T-cell (primary cell): ENCODE measurements at places on chromosomes 11 and 22.

DNA sequence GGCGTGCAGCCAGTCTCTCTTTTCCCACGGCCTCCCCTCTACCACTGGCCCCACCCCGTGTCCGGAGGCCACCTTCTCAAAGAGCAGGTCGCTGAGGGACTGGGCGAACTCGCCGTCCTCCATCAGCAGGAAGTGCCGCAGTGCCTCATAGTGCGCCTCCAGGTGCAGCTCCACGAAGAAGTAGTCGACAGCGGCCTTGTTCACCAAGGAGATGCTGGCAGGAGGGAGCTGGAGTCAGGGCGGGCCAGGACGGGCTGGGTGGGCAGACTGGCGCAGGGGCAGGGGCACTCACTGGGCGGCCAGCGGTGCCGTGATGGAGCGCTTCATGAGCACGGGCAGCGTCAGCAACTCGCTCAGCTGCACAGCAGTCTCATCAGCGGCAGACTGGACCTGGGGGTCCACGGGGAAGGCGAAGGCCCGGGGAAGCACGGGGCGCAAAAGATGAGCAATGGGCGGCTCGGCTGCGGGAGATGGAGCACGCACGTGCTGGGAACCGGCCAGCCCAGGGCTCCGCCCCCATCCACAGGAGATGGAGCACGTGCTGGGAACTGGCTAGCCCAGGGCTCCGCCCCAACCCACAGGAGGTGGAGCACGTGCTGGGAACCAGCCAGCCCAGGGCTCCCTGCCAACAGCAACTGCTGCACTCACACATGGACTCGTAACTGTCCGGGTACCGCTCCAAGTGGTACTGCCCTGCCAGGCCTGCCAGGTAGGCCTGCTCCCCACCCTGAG lies 18.4 kb downstream of the SELENOO start:
- no peak for DNase-seq

DNA sequence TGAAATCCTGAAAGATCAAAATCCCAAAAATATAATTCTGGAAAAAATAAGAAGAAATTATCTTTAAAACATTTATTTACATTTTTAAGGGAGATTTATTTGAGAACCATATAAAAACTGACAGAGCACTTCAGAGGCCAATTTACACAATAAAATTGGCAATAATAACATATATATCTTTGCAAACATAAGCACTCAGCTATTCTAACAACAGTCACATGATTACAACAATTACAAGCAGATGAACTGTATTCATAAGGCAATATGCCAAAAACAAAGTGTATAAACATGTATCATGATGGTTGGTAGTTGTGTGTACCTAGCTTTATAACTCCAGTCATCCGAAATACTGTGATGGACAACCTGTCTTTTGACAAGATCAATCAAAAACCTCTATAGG lies 17.7 kb upstream of the RASSF10 start:
- DNase-seq: no peak

- DNase-seq: no peak
These were observed 345.7 kb upstream of the NARS2 start for GRCh38 chr11:78920329-78920728.

DNA sequence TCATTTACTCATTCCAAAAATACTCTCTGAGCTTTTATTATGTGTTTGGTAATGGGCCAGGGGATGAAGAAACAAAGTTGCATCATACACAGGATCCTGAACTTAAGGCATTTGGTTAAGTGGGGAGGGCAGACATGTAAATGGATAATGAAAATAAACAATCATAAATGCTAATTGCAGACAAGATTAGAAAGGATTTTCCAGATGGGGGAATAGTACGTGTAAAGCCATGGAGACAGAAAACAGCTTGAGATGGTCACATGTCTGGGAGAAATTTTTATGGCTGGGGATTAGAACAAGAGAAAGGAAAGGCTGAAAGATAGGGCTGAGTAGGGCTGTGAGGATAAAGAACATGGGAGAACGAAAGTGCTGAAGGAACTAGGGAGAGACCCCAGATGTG lies 534.3 kb upstream of the LARGE1 start:
- no peak for DNase-seq

GRCh38 chr11:116244439-116244838 lies 528.3 kb downstream of the BUD13 start:
- no peak for DNase-seq

GRCh38 chr11:66228521-66228920 lies 39.9 kb upstream of the RAB1B start:
- DNase-seq: no peak

DNA sequence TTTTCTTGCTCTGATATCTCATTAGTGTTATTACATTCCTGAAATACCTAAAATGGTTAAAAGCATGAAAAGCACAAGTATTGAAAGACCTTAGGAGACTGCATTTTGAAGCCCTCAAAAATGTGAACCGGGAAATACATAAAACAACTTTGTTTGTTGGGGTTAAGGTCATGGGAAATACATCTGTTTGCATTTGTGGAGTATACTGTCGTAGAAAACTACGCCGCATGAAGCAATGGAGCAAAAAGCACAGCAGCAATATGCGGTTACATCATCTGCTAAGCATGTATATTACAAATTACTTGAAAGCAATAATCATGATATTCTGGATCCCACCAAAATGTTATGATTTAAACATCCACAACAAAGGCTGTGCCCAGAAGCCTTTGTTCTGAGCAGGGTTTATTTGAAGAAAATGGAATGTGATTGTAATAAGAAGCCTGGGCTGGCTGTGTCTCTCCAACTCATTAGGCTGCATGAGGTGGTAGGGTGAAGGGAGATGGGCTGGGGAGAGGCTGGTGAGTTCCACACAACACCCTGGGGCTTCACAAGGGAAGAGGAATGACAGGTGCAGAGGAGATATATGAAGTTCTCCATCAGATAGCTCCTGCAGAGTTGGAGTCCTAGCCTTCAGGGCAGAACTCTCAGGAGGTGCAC lies 64.7 kb upstream of the LIN7C start:
- no peak for DNase-seq

DNA sequence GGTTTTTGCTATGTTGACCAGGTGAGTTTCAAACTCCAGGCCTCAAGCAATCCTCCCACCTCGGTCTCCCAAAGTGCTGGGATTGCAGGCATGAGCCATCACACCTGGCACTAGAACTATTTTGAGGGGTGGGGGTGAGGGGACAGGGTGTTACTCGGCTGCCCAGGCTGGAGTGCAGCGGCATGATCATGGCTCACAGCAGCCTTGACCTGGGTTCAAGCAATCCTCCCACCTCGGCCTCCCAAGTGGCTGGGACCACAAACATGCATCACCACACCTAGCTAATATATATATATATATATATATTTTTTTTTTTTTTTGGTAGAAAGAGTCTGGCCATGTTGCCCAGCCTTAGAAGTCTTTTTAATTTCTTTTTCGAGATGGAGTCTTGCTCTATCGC lies 17.1 kb upstream of the IFITM3 start:
- no peak for DNase-seq

DNA sequence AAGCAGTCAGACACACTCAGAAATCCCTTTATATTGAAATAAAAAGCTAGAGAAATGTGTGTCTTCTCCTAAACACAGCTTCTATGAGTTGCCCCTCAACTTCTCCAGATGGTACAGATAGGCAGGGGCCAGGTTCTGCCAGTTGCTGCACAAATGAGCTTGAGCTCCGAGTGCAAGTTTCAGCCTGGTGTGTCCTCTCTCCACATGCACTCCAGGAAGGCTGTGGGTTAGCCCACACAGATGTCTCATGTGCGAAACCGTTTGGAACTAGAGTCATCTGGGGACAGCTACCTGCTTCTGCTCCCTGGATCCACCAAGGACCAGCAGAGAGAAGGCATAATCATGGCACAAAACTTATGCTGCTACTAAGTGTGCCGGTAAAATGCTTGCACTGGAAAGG lies 812.6 kb downstream of the OPCML start:
- no peak for DNase-seq
